ENCODE measurements at places on chromosomes 16 and 17.

DNA sequence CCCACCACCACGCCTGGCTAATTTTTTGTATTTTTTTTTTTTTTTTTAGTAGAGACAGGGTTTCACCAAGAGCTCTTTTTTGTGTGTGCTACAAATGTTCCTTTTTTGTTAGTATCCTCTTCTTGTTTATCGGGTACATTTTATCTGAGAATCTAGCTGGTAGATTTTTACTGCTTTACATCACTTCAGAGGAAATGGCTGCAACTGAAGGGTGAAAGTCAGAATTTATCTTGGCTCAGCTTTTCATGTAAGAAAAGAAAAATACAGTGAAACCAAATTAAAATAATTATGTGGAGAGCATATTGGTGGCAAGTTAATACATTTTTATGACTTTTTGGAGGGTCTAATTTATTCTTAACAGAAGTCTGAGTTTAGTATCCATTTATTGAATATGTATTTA lies 26.0 kb downstream of the CBFB start:
- no peak overlapping the region for H3K27ac ChIP-seq
- H3K27me3 ChIP-seq, result no peaks in the 10 kb centered on the region
- H3K4me1 ChIP-seq, result no peaks in the 10 kb centered on the region
- no peak for DNase-seq
- no peak overlapping the region for H3K4me3 ChIP-seq

GRCh38 chr16:51133183-51133582 lies 17.9 kb downstream of the SALL1 start:
- peaks cover 11% of the 10 kb centered on the region for H3K4me1 ChIP-seq
- no peaks in the 10 kb centered on the region for H3K27me3 ChIP-seq
- peaks cover 4% of the 10 kb centered on the region for H3K36me3 ChIP-seq
- DNase-seq, result no peak
- peak overlapping the region; percentile 44 for H3K27ac ChIP-seq

DNA sequence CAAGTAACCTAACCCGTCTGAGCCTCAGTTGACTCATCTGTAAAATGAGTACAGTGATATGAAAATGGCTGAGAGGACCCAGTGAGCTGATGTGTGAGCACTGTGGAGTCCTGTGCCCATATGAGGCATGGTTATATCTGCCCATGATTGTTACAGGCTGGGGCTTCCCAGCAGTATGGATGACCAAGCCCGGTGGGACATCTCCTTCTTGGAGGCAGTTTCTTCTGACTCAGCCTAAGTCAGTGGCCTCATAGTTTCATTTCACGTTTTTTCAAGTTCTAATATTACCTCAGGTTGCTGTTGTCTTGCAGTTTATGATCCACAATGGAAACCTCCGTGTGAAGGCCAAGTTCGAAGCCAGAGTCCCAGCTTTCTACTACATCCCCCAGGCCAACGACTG lies 4.8 kb downstream of the ADAP2 start:
- H3K36me3 ChIP-seq, result peaks cover 2% of the 10 kb centered on the region
- no peak overlapping the region for H3K4me3 ChIP-seq
- DNase-seq, result no peak
- no peak overlapping the region for H3K27ac ChIP-seq
- H3K4me1 ChIP-seq, result peaks cover 14% of the 10 kb centered on the region

DNA sequence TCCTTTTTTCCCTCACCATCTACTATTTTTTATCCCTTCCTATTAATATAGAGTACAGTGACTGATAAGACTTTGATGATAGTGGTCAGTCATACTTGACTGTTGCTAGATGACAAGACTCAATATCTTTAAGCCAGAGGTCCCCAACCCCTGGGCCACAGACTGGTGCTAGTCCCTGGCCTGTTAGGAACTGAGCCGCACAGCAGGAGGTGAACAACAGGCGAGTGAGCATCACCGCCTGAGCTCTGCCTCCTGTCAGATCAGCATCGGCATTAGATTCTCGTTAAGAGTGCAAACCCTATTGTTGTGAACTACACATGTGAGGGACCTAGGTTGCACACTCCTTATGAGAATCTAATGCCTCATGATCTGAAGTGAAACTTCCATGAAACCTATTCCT lies 341.3 kb downstream of the BCAS3 start:
- no peaks in the 10 kb centered on the region for H3K4me1 ChIP-seq
- no peak overlapping the region for H3K4me3 ChIP-seq
- peaks cover 4% of the 10 kb centered on the region for H3K36me3 ChIP-seq
- DNase-seq, result no peak

DNA sequence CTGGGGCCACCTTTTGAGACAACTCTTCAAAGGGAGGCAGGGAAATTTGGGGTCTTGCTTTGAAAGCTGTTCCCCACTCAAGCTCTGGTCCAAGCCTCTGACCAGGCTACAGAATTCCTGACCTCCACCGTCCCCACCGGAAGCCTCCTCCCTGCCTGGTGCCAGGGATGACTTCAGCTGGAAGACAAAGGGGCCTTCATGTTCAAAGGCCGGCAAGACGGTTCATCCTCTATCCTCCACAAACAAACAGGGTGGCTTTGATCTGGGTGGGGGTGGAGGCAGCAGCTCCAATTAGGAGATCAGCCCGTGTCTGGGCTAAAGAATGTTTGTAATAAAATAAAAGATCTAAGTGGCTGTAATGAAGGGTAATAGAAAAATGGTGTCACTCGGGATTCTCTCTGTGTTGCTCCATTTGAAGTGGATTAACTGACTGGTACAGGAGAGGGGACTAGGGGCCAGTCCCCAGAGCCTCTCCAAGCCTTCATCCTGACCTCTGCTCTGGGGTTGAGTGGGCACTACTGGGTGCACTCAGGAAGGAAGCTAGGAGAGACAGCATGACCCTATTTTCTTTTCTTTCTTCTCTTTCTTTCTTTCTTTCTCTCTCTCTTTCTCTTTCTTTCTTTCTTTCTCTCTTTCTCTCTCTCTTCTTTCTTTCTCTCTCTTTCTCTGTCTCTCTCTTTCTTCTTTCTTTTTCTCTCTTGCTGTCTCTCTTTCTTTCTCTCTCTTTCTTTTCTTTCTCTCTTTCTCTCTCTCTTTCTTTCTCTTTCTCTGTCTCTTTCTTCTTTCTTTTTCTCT lies 27.5 kb upstream of the NKD1 start:
- no peaks in the 10 kb centered on the region for H3K4me1 ChIP-seq
- no peak overlapping the region for H3K27ac ChIP-seq
- H3K27me3 ChIP-seq, result no peaks in the 10 kb centered on the region
- no peak overlapping the region for H3K4me3 ChIP-seq
- DNase-seq, result no peak

DNA sequence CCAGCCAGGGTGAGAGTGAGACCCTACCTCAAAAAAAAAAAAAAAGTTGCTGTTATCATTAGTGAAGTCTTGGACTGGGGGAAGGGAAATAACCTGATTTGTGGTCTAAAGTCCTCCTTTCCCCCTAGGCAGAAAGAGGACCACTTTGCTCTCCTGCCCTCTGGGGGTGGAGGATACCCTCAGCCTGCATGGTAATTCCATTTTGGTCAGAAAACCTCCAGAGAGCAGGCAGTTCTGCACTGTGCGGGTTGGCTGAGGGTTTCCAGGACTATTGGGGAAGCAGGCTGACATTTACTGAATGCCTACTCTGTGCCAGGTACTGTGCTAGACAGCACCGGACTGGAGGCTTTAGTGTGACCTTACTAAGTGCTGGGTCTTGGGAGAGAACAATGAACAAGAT lies 2.6 kb downstream of the ADAP2 start:
- no peak overlapping the region for H3K27ac ChIP-seq
- no peak overlapping the region for H3K4me3 ChIP-seq
- H3K4me1 ChIP-seq, result peaks cover 16% of the 10 kb centered on the region
- no peaks in the 10 kb centered on the region for H3K36me3 ChIP-seq

DNA sequence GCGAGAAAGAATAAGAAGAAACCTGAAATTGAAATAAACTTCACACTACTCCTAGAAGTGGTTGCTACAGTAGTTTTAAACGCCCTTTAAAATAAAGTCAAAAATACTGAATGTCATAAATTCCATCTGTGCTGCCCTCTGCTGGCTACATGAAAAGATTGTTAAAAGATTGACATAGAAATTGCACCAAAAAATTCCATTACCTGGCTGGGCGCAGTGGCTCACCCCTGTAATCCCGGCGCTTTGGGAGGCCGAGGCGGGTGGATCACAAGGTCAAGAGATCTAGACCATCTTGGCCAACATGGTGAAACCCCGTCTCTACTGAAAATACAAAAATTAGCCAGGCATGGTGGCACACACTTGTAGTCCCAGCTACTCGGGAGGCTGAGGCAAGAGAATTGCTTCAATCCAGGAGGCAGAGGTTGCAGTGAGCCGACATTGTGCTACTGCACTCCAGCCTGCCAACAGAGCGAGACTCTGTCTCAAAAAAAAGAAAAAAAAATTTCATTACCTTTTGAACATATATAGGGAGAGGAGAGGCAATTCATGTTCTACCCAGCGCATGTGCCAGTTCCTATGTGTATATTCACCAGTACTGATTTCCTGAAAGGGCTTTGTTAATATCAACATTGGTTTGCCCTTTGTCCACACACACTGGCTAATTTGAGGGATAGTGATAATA lies 36.5 kb downstream of the CYTH1 start:
- H3K27me3 ChIP-seq, result no peaks in the 10 kb centered on the region
- H3K36me3 ChIP-seq, result no peaks in the 10 kb centered on the region

DNA sequence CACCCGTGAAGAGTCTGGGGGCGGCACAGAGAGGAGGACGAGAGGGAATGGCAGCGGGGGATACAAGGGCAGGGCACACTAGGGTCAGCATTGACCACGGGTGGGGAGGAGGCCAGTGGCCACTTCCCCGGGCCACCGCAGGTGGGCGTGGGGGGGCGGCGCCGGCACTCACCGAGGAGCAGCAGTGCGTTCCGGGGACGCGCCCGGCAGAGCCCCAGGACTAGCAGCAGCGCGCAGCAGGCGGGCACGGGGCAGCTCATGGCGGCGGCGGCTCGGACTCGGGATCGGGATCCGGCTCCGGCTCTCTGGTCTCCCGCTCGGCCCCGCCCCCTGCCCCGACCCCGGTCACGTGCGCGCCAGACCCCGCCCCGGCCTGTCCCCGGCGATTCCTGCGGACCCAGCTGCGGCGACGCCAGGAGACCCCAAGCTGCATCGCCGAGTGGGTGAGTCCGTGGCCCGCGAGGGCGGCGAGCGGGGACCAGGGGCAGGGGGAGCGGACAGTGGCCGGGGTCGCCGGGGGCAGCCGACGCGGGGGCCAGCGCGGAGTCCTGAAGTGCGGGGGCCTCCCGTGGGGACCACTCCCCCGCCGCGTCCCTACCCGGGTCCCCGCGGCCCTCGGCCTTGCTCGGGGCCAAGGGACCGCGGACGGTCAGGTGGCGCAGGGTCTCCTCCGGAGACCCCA lies at the start of the genes SGSH and SLC26A11:
Gene SGSH (minus strand): TSS at position 280 of the 682 bp plus-strand sequence. CDS start 20 bp downstream, at position 260.
Gene SLC26A11 (plus strand): TSS at position 374 of the 682 bp plus-strand sequence. CDS start 1,134 bp downstream, outside the sequence.
- H3K36me3 ChIP-seq, result peaks cover 4% of the 10 kb centered on the region
- peak within 1 kb of the TSS; percentile 71 for H3K4me3 ChIP-seq
- peak; percentile 74 for DNase-seq
- H3K4me1 ChIP-seq, result peaks cover 3% of the 10 kb centered on the region
- no peaks in the 10 kb centered on the region for H3K27me3 ChIP-seq
- H3K27ac ChIP-seq, result peak within 1 kb of the TSS; percentile 80

DNA sequence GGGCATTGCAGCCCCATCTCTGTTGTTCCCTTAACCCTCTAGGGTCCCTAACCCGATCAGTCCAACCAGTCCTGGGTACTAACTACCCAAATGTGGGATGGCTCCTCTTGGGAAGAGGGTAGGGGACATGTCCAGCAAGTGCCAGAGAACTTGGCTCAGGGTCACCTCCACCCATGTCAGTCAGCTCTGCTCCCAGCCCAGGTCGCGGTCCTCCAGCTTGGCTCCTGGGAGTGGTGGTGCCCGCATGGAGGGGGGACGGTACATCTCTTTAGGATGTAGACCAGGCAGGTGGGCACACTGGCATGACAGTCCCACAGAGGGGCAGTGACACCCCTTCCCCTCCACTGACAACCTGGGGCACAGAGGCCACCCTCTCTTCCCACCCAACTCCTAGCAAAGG lies 6.0 kb downstream of the TMUB2 start:
- no peaks in the 10 kb centered on the region for H3K27me3 ChIP-seq
- H3K36me3 ChIP-seq, result peaks cover 9% of the 10 kb centered on the region
- no peak for DNase-seq
- H3K4me3 ChIP-seq, result no peak overlapping the region

DNA sequence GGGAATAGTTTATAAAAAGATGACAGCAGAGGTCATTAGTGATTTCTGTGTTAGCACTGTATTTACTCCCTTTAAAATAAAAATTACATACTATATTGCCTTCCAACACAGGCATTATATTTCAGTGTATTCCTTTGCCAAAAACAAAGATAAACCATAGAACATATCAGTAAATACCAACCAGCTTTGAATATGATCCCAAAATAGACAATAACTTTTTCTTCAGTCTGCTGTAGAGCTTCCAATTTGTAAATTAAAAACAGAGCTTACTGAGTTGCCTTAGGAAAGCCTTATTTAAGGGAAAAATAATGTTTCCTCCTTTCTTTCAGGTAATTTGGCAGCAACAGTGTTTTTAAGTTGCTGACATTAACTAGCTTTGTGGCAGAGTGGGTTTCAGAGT lies 352.1 kb upstream of the TBX2 start:
- no peaks in the 10 kb centered on the region for H3K27me3 ChIP-seq
- no peak for DNase-seq
- H3K36me3 ChIP-seq, result no peaks in the 10 kb centered on the region
- no peaks in the 10 kb centered on the region for H3K4me1 ChIP-seq

GRCh38 chr17:81939881-81940385 lies 2.8 kb upstream of the PYCR1 start:
- H3K27ac ChIP-seq, result no peak overlapping the region
- no peak overlapping the region for H3K4me3 ChIP-seq
- H3K27me3 ChIP-seq, result no peaks in the 10 kb centered on the region
- no peak for DNase-seq
- H3K4me1 ChIP-seq, result peaks cover 6% of the 10 kb centered on the region

DNA sequence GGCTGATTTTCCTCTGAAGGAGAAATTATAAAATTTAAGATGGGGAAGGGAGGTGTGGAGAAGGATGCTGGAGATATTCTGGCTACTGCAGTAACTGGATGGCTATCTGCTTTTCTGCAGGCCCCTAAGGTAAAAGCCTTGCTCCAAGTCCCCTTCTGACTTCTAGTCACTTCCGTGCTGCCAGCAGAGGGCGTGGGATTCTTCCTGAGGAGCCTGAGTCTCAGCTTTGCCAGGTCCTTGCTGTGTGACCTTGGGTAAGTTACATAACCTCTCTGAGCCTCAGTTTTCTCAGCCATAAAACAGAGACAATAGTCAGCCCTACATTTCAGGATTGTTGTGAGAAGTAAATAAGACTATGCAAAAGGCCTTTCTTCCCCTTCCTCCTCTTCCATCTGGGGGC lies 24.3 kb upstream of the TMEM220 start:
- H3K4me3 ChIP-seq, result no peak overlapping the region
- DNase-seq, result no peak
- peaks cover 54% of the 10 kb centered on the region for H3K4me1 ChIP-seq
- no peaks in the 10 kb centered on the region for H3K27me3 ChIP-seq

- H3K4me1 ChIP-seq, result no peaks in the 10 kb centered on the region
- no peaks in the 10 kb centered on the region for H3K27me3 ChIP-seq
- no peak for DNase-seq
Measured at GRCh38 chr17:57294101-57294500, 37.8 kb downstream of the MSI2 start.

- no peaks in the 10 kb centered on the region for H3K36me3 ChIP-seq
- no peak overlapping the region for H3K4me3 ChIP-seq
- no peaks in the 10 kb centered on the region for H3K4me1 ChIP-seq
- H3K27me3 ChIP-seq, result no peaks in the 10 kb centered on the region
- peak; percentile 10 for DNase-seq
Measured at GRCh38 chr17:33055746-33056145, 64.1 kb downstream of the SPACA3 start.
